T-cell (primary cell): ENCODE measurements at places on chromosomes 3 and 15. TPM values are rescaled to one million over a fixed set of nuclear protein-coding genes. Genes with fewer than 3 reads are reported as not detected.

CFAP20DC gene
- 0.26 TPM for total RNA-seq

ELP6 gene
- total RNA-seq = 27.2 TPM

DNA sequence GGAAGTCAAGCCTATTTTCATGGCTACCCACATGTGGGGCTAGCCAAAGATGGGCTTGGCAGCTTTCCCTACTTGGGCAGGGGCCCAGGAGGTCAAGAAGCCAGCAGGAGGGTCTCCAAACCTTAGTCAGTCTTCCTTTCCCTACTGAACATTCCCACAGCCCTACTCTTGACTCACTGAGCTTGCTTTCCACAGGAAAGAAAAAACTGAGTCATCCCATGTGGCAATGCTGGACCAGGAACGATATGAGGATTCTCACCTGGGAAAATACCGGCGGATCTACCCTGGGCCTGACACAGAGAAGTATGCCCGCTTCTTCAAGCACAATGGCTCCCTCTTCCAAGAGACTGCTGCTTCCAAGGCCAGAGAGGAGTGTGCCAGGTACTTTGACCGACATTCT, 3.7 kb upstream of the NGRN start:
- DNase-seq = no peak
- no peaks in the 10 kb centered on the region for H3K27me3 ChIP-seq
- peaks cover 18% of the 10 kb centered on the region for H3K4me1 ChIP-seq
- no peak overlapping the region for H3K27ac ChIP-seq
- H3K4me3 ChIP-seq = no peak overlapping the region
- H3K36me3 ChIP-seq = no peaks in the 10 kb centered on the region

GRCh38 chr3:10707400-10708215, 108.4 kb upstream of the SLC6A11 start:
- peaks cover 12% of the 10 kb centered on the region for H3K27me3 ChIP-seq
- no peak overlapping the region for H3K4me3 ChIP-seq
- no peaks in the 10 kb centered on the region for H3K36me3 ChIP-seq
- DNase-seq = no peak
- H3K27ac ChIP-seq = no peak overlapping the region
